ENCODE measurements at places on chromosomes 5 and 9.
A peak's percentile ranks its signal among the peaks of the same experiment; 100 is the strongest.

DNA sequence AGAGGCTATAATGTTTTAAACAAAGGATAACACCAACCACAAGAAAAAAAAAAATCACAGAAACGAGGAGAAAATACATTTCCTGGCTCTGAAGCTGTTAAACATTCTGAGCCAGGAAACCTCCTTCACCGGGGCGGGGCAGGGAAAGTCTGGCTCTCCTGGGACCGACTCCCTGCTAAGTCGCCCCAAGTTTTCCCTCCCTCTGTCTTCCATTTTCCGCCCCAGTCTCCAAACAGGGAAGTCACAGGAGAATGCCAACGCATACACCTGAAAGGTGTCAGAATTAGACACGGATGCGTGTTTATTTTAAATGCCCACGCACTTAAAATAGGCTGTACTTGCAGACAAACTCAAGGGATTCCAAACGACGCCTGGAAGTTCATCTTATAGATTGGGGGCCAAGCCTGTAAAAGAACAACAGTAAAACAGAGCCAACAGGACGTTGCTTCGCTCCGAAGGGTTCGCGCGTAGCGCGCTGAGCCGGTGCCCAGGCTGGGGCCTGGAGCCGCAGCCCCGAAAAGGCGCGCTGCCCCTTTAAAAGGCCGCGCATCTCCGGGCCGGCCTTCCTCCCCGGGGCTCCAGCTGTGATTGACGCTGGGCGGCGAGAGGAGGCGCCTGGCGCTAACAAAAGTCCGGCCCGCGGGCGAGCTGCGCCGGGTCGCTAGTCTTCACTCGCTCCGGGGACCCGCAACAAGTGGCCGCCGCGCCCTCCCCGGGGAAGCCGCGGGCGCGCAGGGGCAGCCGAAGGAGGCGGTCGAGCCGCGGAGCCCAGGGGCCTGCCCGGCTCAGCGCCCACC, at the start of gene FBXL7:
Gene FBXL7 (plus strand): TSS at position 653 of the 797 bp plus-strand sequence.
- no peak for DNase-seq

DNA sequence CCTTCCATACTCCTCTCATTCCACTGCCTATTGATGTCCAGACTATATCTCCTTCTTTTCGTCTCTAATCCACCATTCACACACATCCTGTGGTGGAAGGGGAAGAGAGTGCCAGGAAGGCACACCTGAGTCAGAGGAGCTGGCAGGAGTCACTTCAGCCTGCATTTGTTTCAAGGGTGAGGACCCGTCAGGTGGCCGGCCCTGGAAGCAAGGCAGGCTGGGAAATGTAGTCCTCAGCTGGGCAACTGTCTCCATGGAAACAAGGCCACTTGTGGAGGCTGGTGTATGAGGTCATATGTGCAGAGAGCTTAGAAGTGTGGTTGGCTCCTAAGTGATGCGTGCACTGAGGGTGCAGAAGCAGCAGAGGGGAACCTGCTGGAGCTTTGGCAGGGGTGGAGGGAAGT, 278.4 kb downstream of the NSG2 start:
- DNase-seq, result no peak

- DNase-seq, result peak; percentile 7
Measured at GRCh38 chr9:17280350-17281012, 145.6 kb downstream of the CNTLN start.

DNA sequence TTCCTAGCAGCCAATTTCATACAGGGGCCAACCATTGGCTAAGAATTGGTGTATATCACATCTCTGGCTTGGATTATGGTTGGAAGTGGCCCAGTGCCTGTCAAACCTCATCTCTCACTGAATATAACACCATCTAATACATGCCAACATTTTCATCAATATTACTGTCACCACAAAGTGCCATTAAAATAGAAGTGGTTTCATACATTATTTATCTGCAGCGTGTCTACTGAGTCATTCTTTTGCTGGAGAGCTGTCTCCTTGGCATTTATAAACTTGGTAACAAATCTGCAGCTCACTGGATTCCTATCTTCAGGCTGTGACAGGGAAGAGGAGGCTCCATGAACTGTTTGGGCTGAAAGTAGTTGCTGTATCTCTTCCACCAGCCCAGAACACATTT, 70.9 kb downstream of the PTTG1 start:
- DNase-seq, result no peak

- no peak for DNase-seq
Measured at GRCh38 chr5:139951296-139951924, 91.7 kb downstream of the NRG2 start.

GRCh38 chr5:82560561-82560960, 282.4 kb upstream of the RPS23 start:
- DNase-seq, result no peak

DNA sequence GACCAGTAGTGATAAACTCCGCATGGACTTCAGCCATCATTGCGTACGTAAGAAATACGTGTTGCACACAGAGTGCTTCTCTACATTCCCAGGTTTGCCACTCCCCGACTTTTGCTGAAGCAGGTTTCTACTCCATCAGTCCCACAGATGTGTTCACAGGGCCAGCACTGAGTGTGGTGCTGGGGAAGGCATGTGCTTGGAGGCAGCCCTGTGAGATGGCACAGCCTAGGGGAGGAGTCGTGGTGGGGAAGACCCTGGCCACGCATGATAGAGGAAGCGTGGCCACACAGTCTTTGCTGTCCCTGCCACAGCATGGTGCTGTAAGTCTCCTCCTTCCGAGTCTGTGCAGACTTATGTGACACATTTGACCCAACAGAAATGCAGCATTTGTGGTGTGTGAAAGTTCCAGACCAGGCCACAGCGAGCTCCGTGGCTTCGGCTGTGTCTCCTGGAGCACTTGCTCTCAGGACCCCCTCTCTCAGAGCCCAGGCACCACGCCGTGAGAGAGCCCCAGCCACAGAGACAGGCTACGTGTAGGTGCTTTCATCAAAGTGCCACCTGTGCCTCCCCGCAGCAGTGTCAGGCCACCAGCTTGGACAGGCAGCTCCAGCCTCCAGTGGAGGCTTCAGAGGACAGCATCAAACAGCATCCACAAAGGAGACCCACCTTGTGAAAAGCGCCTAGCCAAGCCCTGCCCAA, 197.8 kb downstream of the AUH start:
- DNase-seq, result no peak

- DNase-seq, result no peak
Measured at GRCh38 chr5:1338506-1339070, 6.3 kb downstream of the CLPTM1L start.

- DNase-seq, result no peak
Measured at GRCh38 chr9:107208121-107208520, 75.0 kb upstream of the RAD23B start.

- DNase-seq, result no peak
Measured at GRCh38 chr5:68260467-68260866, 44.9 kb downstream of the PIK3R1 start.

DNA sequence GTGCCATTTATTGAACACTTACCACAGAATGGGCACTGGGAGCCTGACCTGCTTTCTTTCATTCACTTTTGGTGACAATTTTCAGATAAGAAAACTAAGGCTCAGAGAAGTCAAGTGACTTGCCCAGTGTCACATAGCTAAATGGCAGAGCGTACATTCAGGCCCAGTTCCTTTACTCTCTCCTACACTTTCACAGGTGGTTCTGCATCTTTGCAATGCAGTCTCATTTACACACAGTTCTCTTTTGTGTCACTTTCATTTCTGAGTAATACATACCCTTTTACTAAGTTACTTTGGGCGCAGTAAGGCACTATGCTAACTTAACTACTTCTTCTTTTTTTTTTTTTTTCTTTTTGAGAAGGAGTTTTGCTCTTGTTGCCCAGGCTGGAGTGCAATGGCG, 8.3 kb downstream of the NFIL3 start:
- DNase-seq, result no peak

GRCh38 chr9:126131066-126132010, 195.3 kb upstream of the MVB12B start:
- no peak for DNase-seq

GRCh38 chr5:16713386-16713928, 96.7 kb upstream of the RETREG1 start:
- DNase-seq, result no peak

DNA sequence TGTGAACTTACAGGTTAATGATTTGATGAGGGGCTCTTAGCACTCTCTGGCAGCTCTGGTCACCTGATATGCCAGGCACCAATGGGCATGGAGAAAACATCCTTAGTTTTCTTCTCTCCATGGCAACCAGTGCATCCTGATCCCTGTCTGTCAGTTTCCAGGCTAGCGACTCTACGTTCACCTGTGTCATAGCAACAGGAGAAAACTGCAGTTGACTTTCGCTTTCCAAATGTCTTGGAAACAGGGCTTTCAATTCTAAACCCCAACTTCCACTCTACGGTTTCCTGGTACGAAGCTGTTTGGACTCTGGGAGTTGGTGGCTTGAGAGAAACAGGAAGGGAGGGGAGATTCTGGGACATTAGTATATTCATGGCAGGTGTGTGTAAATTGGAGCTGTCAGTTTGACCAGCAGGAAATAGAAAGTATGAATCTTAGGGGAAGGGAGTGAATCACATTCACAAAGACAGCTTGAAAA, 74.4 kb downstream of the SLC28A3 start:
- no peak for DNase-seq

DNA sequence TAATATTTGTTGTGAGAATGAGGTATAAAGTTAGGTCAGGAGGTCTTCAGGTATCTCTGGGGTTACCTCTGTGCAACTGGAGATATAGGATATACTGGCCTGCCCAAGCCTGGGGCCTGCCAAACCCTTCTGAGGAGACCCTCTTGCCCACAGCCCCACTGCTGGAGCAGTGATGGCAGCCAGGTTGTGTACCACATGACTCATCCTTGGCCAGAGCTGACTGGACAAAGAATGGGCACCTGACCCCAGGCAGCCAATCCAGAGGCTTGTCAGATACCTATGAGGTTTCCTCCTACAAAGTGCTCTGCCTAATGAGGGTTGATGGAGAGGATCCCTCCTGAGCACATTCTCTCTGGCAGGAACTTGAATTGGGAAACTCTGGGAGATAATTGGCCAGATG, 56.1 kb upstream of the TBC1D2 start:
- DNase-seq, result no peak

GRCh38 chr5:138448481-138449398, 9.9 kb downstream of the REEP2 start:
- DNase-seq, result peak; percentile 28

DNA sequence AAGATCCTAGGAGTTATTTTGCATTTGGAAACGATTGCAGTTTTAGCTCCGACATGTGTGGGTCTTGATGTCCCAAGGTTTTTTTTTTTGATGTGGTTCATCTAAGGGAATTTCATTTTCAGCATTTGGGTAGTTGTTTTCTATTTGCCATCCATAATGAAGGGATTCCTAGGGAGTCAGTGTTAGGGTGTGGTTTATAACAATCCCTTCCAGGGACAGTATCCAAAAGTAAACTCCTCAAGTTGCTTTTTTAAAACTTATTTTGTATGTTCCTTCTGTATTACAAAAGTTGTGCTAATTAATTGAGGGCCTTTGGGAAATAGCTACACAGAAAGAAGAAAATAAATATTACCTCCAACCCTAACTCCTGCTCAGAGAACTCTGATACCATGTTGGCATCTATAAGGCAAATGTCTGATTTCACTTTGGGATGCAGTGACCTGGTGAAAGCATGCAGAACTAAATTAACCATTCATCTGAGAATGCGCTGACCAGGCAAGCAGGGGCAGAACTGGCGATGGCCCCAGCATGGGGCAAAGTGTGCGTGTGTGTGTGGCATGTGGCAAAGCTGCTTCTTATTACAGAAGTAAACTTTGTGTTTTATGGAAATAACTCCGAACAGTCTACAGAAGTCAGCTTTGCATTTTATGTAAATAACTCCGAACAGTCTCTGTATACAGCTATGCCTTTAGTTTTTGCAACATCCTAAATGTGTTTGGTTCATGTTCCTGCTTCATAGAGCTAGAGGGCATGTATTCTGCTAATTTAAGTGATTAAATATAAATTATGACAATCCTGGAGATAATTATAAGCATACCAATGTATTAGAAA, 237.2 kb downstream of the TRPM3 start:
- no peak for DNase-seq

DNA sequence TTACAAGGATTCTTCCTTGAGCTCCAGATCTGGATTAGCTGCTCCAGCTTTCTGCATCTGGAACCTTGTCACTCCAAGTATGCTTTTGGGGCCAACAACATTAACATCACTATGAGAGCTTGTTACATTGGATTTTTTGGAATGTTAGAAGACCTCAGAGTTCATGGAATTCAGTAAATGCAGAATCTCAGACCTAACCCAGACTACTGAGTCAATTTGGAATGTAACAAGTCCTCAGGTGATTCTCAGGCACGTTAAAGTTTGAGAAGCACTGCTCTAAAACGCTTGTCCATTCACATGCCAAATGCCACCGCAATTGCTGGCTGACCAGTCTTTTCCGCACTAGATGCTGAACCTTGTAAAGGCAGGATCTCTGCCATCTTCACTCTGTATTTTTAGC, 251.4 kb upstream of the TRIM32 start:
- no peak for DNase-seq

GRCh38 chr5:97096191-97096590, 46.2 kb downstream of the LIX1 start:
- peak; percentile 14 for DNase-seq

DNA sequence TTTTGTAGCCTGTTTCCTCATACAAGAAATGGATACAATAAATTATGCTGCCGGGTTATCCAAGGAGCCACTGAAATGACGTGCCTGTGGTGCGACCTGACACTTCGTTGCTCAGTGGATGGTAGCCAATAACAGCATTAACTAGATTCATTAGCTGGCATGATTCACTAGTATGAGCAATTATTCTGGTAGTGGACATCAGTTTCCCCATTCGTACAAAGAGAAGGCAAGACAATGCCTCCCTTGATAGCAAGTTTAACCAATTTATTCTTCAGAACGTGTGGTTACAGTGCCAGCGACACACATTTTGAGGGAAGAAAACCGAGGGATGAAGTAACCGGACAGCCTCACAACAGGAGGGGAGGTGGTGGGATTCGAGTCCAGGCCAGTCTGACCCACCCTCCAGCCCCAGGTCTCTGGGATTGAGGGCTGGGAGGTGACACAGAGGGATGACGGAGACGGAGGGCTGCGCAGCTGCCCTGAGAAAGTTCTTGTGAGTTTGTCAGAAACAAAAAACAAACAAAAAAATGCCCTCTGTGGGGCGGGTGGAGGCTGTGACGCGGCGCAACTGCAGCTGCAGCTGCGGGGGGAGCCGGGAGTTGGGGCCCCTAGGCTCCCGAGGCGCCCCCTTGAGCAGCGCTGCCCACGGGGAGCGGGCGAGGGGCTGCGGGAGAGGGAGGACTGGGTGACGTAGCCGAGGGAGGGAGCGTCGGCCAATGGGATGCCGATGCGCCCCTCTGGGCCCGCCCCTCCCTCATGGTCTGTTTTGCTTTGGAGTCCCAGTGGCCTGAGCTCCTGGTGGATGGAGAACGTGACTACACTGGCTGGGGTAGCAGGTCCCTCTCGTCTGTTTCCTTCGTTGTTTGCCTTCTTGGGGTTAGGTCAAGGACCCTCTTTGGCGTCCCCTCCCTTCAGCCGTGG, 10.9 kb downstream of the LHX2 start:
- no peak for DNase-seq

- DNase-seq, result peak; percentile 52
Measured at GRCh38 chr5:159928122-159928909, 12.0 kb downstream of the ADRA1B start.

DNA sequence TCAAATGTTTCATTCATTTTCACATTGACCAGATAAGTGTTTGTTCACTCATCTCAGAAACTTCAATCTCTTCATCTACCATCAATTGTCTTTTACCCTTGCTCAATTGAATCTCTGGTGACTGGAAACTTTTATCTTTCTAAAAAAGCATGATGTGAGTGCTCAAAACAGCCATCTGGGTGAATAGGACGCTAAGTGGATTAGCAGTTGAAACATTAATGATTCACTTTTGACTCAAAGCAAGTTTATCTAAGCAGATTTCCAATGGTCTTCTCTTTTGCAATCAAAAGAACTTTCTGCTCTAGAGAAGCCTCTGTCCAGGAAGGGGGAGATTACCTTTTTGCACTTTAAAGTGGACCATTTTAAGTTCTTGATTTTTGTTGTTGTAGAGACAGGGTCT, 22.2 kb downstream of the KLF4 start:
- no peak for DNase-seq

Measured in AG09309 (cell line).